ENCODE measurements at places on chromosomes 7 and 10.

GRCh38 chr10:4280461-4281189 is 495.6 kb upstream of the KLF6 start:
- no peak for DNase-seq

GRCh38 chr10:14673189-14673861 is 101.4 kb downstream of the FAM107B start:
- DNase-seq: no peak

GRCh38 chr10:790821-791551 is 101.5 kb upstream of the DIP2C start:
- DNase-seq: no peak

GRCh38 chr7:134789967-134790685 is 10.7 kb downstream of the CALD1 start:
- DNase-seq: no peak

- no peak for DNase-seq
Measured at GRCh38 chr7:32318300-32319011, 171.7 kb downstream of the LSM5 start.

DNA sequence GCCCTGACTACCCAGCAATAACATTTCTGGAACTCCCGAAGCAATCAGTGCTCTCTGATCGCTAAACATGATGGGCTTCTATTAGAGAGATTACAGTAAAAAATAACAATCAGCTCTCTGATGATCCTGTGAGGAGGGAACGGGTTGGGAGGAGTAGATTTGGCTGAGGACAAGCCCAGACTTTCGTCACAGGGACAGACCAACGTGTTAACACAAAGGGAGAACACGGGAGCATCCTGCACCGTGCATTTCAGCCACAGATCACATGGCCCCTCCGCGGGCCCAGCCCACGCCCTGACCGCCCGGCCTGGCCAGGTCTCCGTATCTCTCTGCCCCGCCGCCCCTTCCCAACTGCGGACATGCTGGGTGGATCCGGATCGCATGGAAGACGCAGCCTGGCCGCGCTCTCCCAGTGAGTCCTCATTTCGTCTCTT is 95.0 kb upstream of the AGBL3 start:
- peak; percentile 75 for DNase-seq

GRCh38 chr7:104981672-104982037 is 32.4 kb upstream of the KMT2E start:
- no peak for DNase-seq

- DNase-seq: no peak
Measured at GRCh38 chr10:48934672-48935501, 4.8 kb downstream of the LRRC18 start.

GRCh38 chr7:127409629-127410028 is 17.1 kb upstream of the ZNF800 start:
- no peak for DNase-seq

- DNase-seq: peak; percentile 55
Measured at GRCh38 chr10:119651514-119652360, 557 bp downstream of the BAG3 start.

DNA sequence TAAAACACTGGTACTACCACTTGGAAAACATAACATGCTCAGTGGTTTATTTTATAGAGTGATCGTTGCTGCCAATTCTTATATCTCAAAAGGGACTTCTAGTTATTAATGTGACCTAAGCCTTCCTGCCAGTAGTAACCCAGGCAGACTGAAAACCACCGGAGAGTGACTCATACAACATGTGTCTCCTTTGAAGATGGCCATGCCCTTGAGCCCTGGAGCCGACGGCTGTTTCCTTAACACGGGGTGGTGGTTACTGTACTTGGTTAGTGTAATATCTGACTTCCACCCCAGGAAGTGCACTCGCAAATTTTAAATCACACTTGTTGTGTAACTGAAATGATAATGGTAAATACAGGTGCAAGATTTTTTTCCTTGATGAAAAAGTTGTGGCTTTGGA is 30.5 kb downstream of the JAKMIP3 start:
- DNase-seq: no peak

GRCh38 chr10:63466144-63466935 is 563 bp upstream of the JMJD1C start:
- DNase-seq: peak; percentile 49

DNA sequence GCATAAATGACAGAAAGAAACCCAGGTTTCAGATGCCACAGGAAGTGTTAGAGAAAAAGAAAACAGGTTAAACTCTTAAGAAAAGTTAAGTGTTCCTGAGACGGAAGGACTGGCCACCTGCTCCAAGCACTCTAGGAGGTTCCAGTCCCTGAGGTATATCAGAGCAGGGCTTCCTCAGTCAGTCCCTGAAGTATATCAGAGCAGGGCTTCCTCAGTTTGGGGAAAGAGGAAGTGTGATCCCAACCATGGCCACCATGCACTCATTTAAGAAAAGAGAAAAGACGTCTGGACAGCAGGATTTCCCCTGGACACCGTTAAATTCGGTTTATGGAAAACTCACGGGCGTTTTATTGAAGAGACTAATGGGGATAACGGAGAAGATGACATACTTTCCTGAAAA is 133.4 kb upstream of the PFKP start:
- DNase-seq: no peak

GRCh38 chr10:97721871-97722780 is 8.6 kb downstream of the MARVELD1 start:
- DNase-seq: no peak

DNA sequence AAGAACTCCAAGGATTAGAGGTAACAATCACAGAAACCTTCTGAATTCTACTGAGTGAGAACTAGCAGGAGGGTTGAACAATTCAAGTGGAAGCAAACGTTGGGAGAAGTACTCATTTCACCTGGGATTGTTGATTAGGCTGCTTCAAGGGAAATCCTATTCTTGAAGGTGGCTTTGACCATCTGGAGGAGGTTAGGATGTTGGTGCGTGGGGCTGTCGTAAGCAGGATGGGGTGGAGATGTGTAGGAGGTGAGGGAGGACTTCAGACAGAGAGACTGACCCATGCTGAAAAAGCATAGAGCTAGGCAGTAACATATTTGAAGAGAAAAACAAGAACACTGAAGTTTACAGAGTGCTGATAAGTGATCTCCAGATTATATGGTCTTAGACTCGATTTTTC is 147.9 kb downstream of the FRMD4A start:
- no peak for DNase-seq

DNA sequence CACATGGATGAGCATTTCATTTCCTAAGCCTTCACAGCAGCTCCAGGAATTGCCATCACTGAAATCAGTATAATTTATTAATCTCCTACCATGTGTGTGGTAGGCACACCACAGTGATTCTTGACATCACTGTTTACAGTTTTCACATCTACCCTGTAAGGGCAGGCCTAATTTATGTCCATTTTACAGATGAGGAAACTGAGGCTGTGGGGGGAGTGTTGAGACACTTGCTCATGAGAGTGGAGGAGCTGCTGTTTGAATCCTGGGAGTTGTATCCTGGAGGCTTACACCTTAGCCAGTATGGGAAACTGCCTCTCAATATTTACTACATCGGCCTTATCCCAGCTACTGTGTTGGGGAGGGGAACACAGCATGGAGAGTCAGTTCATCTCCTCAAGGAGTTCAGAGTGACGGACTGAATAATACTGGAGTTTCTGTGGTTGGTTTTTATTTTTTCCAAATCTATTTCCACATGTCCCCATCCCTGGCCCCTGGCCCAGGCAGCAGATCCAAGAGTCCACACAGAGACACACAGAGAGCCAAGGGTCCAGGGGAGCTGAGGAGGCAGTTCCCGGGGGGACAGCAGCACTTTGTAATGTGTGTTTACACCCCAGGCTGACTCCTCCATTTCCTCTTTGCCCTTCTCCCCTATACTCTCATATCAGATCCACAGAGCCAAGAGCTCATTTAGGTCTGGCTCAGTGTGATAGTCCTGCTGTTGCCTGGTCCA is 13.2 kb downstream of the UBTD1 start:
- no peak for DNase-seq

DNA sequence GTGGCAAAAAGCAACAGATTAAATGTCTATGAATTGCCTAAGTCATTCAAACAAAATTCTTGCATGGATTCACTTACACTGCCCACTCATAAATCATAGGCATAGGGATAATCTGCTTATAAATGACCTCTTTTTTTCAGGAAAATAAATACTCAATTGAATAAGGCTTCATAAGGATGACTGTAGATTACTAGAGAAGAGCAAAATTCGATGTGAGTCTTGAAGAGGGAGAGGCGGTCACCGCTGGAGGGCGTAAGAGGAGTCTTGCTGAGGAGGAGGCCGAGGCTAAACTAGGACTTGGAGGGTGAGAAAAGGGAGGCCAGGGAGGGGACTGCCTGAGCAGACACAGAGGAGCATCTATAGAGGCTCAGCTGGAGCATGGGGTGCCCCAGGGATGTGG is 135.4 kb upstream of the RSU1 start:
- DNase-seq: no peak

- no peak for DNase-seq
Measured at GRCh38 chr7:106864298-106865081, 592 bp upstream of the PIK3CG start.

- no peak for DNase-seq
Measured at GRCh38 chr7:43430411-43430810, 152.5 kb upstream of the STK17A start.

All from iPS-NIHi11 (cell line).